ENCODE measurements at places on chromosomes 16 and 17.

- no peak for DNase-seq
Measured at GRCh38 chr17:15340966-15341365, 431 bp downstream of the TEKT3 start.

DNA sequence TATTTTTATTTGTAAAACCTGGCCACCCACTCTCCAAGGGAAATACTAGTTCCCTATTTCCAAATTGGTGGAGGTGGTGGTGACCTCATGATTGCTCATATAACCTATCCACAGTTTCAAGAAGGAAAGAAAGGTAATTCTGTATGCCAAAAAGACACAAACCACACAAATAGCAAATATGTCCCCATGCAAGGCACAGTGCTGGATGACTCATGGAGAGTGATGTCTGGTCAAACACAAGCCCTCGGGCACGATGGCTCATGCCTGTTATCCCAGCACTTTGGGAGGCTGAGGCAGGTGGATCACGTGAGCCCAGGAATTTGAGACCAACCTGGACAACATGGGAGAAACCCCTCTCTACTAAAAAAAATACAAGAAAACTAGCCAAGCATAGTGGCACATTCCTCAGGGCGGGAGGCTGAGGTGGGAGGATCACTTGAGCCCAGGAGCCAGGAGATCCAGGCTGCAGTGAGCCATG, 64.2 kb downstream of the GNA13 start:
- no peak for DNase-seq

- peak; percentile 77 for DNase-seq
Measured at GRCh38 chr17:35726127-35726952, 5.1 kb upstream of the RASL10B start.

DNA sequence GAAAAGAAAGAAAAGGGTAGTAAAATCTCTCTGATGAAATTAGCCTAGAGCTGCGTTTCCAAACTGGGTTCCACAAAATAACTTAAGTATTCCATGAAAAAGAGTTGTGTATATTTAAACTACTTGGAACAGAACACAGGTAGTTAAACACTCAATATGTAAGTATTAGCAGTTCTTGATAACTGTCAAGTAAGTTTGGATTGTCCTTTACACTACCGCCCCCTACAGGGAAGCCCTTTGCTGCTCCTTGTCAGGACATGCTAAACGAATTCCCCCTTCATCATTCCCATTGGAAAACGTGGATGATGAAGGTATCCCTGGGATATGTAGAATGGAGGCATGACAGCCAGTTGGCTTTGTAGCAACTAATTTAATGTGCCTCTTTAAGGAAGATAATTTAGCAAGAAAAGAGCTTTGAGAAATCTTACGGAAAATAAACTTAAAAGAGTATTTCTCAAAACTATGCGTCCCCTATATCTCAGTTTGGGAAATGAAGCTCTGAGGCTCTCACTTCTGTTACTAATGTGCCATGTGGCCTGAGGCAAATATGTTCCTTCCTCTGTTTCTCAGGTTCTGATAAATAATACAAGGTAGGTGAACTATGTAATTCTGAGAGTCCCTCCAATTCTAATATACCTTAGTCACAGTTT, 18.8 kb downstream of the NCBP3 start:
- DNase-seq, result no peak

GRCh38 chr16:84616515-84616914, 1.4 kb downstream of the COTL1 start:
- no peak for DNase-seq

DNA sequence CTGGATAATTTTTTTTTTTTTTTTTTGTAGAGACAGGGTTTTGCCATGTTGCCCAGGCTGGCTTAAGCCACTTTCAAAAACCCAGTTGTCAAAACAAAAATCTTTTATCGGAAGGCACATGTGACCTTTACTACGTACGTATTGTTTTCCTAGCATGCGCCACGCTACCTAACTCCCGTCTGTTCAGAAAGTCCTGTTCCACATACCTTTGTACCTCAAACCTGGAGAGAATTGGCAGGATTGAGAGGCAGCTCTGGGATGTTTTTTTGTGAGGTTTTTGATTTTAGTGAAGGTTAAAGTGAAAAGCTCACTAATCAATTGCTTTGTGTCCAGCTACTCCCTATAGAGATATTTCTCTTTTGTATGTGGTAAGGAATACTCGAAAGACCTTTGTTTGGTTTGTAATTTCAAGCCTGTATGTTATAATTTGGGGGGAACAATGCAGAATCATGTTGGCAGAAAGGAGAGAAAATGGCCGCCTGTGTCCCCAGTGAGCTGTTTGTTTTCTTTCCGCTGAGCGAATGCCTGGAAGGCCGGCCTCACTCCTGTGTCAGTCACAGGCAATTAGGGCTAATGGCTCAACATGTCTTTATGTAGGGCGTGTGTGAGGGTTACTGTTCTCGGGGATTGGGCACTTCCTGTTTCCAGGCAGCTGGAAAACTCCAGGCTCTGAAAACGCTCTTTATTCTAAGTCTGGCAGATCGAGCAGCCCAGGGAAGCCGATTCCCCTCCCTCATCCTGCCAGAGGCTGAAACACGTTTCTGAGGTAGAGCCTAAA, 60.8 kb upstream of the CLEC18A start:
- DNase-seq, result no peak

GRCh38 chr16:11046382-11046931, 102.1 kb downstream of the CLEC16A start:
- no peak for DNase-seq

DNA sequence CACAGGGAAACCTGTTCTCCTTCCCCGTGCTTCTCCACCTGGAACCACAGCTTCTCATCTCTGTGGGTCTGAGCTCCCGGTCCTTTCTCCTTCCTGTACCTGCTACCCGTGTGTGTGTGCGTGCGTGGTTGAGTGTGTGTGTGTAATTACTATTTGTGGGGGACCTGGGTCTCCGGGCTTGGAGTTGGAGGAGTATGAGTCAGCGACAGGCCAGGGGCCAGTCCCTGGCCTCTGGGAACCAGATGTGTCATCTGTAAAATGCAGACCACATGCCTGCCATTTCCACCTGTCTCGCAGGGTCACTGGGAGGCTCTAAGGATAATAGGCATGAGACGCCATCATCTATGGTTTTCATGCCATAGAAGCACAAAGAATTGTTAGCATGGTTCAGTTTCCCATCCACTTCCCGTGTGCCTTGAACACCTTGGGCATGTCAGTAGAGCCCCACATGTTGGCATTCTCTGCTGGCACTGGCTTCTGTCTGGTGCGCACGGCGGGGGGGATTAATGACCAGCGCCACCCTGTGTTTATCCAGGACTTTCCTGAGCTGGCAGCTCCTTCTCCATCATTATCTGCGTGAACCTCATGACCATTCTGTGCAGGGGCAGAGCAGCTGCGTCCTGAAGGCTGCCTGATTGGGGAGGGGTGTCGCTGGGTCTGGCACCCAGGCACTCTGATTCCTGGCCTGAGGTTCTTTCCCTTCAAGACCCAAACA, 1.5 kb downstream of the ZNF205 start:
- DNase-seq, result no peak

DNA sequence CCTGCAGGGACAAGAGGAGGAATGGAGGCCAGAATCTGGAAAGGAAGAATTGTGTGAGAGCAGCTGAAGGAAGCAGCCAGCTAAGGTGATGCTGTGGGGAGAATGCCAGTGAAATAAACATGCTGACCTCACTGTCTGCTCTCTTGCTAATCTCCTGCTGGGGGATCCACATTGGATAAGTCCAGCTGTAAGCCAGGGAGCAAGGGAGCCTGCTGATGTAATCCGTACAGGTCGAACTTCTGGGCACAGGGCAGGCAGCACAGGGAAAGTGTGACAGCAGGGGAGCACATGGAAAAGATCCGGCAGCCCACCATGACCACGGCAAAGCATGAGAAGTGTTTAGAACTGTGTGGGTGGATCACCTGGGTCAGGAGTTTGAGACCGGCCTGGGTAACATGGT, 7.5 kb upstream of the XPO6 start:
- DNase-seq, result no peak

- no peak for DNase-seq
Measured at GRCh38 chr17:4845118-4845517, 12.0 kb downstream of the MINK1 start.

DNA sequence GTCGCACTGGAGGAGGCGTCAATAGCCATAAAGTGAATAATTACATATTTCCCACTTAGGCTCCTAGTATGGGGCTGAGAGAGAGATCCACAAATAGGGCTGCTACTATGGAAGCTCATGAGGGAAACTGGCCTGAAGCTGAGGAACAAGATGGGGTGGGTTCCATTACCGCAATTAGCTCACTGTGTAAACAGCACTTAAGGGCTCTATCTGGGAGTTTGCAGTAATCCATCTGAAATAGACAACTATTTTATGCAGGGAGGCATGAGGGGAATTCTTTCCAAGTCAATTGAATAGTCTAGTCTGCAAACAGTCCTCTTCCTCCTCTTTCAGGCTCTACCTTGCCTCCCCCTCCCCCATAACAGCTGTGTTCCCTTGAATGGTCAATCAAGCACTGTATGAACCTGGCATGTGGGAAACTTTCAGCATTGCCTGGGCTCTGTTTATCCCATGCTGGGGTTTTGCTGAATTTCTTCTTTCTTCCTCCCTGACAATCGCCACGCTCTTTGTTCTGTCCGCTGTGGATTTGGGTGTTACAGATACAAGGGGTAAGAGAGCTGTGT, 56.1 kb upstream of the MAF start:
- no peak for DNase-seq

DNA sequence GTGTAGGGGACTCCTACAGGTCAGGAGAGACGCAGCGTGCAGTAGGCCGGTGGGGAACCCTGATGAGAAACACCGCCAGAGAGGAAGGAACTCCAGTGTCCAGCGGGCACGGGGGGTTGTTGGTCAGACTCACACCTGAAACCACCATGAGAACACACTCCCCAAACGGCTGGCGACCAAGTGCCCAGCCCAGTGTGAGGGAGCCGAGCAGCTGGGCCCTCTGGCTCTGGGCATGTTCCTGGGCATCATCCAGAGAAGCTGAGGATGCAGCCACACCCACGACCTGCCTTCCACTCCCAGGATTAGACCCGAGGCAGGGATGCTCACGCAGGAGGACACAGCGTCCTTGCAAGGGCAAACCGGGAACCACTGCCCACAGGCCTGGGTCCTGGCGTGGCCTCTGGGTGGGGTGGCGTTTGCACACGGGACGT, 108.3 kb upstream of the ZNF750 start:
- no peak for DNase-seq

GRCh38 chr16:17013038-17013437, 457.7 kb downstream of the XYLT1 start:
- no peak for DNase-seq

DNA sequence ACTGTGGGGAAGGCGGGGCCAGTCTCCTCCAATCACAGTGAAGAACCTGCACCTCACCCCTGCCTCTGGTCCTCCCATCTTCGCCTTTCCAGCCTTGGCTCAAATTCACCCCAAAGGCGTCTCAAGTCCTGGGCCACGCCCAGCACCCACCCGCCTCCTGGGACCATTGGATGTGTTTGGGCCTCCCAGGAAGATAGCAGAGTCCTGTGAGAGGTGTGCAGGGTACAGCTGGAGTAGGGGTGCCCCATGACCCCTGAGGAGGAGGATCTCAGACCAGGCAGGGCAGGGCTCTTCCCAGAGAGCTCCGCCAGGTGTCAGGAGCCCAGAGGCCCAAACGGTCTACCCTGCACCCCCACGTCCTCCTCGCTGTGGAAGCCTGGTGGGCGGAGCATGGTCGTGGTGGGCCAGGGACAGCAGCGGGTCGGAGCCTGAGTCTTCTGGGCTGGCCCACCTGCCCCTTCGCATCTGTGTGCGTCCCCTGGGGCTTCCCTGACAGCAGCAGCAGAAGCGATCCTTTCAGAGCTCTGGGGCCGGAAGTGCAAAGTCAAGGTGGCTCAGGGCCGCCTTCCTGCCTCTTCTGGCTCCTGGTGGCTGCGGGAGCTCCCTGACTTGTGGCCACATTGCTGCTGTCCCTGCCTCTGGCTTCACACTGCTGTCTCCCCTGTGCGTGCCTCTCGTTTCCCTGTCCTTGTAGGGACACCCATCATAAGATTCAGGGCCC, 34.9 kb upstream of the ZNF469 start:
- DNase-seq, result no peak

- DNase-seq, result no peak
Measured at GRCh38 chr17:62600805-62601204, 26.7 kb upstream of the MRC2 start.

GRCh38 chr16:1825864-1826690, 548 bp downstream of the HAGH start:
- no peak for DNase-seq

DNA sequence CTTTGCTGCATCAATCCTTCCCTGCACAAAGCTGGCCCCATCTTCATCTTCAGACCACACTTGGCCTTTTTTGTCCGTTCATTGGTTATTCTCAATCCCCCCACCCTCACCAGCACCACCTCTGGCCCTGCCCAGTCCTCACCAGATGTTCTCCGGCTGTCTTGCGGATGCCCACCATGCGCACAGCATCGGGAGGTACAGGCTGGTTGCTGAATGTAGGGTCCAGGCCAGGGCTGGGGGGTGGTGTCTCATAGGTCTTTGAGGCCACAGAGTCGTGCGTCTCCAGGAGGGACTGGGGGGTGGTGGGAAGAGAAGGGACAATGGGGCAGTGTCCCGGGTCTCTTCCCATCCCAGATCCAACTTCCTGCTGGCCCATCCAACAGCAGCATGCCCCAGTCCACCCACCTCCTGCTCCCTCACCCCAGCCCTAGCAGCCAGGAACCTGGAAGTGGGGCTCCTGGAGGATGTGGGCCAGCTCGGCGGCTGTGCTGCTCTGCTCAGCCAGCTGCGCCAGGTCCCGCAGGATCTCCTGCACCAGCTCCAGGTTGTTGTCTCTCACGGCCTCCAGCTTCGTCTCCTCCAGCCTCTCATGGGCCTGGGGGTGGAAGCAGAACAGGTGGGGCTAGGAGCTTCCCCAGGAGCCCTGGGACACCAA, 24.4 kb downstream of the MPP2 start:
- no peak for DNase-seq

- no peak for DNase-seq
Measured at GRCh38 chr17:79951361-79952264, 84.1 kb downstream of the TBC1D16 start.

DNA sequence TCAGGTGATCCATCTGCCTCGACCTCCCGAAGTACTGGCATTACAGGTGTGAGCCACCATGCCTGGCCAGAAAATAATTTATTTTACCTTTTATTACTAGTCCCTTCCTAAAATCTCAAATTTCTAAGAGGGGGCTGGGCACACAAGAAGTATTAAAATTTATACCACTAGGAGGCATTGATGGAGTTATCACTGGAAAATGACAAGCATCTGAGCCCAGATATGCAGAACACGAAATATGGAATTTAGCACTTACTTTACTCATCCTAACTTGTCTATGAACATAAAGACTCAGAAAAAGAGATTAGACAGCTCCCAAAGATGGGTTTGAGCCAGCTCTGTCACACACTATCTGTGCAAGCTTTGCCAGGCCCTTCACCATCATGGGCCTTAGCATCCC, 46.4 kb downstream of the STAT5A start:
- DNase-seq, result no peak

- DNase-seq, result no peak
Measured at GRCh38 chr16:48574140-48574539, 35.8 kb downstream of the N4BP1 start.

DNA sequence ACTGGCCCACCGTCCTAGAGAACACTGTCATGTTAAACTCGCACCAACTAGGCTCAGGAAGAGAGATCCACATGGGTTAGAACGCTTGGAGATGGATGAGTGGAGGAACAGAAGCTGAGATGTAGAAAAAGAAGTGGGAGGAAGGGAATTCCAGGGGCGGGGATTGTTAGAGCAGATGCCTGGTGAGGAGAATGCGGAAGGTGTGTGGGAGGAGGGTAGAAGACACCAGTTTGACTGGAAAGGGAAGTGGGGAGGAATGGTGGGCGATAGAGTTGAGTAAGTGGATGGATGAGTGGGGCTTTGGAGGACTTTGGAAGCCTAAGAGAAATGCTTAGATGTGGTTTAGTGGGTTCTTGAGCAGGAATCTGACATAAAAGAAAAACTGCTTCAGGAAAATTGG, 37.4 kb downstream of the DHX38 start:
- DNase-seq, result no peak
